ENCODE measurements at places on chromosomes 12 and 14. TPM values are rescaled to one million over a fixed set of nuclear protein-coding genes. Genes with fewer than 3 reads are reported as not detected.

Gene GPX2
- 0.59 TPM for polyA plus RNA-seq

Gene STAB2
- 2.0 TPM for polyA plus RNA-seq

Gene BMAL2
- polyA plus RNA-seq: 6.0 TPM

Gene CABP1
- polyA plus RNA-seq: 4.7 TPM

Gene EIF2S3B
- 10.1 TPM for polyA plus RNA-seq

Gene MUCL1
- not detected for polyA plus RNA-seq

Gene GAS2L3
- polyA plus RNA-seq: 21.8 TPM

Gene FAM186B
- polyA plus RNA-seq: 3.0 TPM

Gene ANKRD13A
- polyA plus RNA-seq: 43.8 TPM

Gene FZD10
- polyA plus RNA-seq: 3.7 TPM

Gene NEDD8
- 198 TPM for polyA plus RNA-seq

Gene DHRS2
- 27.7 TPM for polyA plus RNA-seq

Gene ADCY6
- 101 TPM for polyA plus RNA-seq

Gene SLC8A3
- 0.53 TPM for polyA plus RNA-seq

Gene LRRC9
- 3.0 TPM for polyA plus RNA-seq

Gene BIN2
- 3.9 TPM for polyA plus RNA-seq

Gene KRT75
- polyA plus RNA-seq: not detected

Gene CCDC177
- polyA plus RNA-seq: 0.09 TPM

Gene CCDC197
- not detected for polyA plus RNA-seq

Gene E2F7
- polyA plus RNA-seq: 7.4 TPM

Gene LPAR5
- 1.3 TPM for polyA plus RNA-seq

Gene POU6F1
- 7.1 TPM for polyA plus RNA-seq

Gene CELA1
- polyA plus RNA-seq: not detected

Gene DPF3
- polyA plus RNA-seq: 3.8 TPM

Gene RNASE3
- 1.5 TPM for polyA plus RNA-seq

Gene ANKRD33
- 0.45 TPM for polyA plus RNA-seq

Gene SLC35F4
- polyA plus RNA-seq: 2.4 TPM

Gene TAS2R20
- polyA plus RNA-seq: 1.1 TPM

Gene LRP1-AS
- not detected for polyA plus RNA-seq

Gene CSRP2
- polyA plus RNA-seq: 98.9 TPM

Gene DPPA3
- not detected for polyA plus RNA-seq

Data from renal cortex interstitium (tissue), 15 donors.